ENCODE measurements at places on chromosomes 3 and 15.

DNA sequence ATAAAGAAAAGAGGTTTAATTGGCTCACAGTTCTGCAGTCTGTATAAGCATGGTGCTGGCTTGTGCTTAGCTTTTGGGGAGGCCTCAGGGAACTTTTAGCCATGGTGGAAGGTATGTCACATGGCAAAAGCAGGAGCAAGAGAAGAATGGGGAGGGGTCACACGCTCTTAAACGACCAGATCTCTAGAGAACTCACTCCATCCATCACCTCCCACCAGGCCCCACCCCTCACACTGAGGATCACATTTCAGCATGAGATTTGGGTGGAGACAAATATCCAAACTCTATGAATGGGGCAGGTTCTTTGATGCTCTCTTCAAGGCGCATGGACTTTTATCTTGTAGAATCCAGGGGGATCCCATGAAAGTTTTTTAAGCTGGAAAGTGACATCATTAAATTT is 75.7 kb downstream of the ITPR1 start:
- DNase-seq: no peak

DNA sequence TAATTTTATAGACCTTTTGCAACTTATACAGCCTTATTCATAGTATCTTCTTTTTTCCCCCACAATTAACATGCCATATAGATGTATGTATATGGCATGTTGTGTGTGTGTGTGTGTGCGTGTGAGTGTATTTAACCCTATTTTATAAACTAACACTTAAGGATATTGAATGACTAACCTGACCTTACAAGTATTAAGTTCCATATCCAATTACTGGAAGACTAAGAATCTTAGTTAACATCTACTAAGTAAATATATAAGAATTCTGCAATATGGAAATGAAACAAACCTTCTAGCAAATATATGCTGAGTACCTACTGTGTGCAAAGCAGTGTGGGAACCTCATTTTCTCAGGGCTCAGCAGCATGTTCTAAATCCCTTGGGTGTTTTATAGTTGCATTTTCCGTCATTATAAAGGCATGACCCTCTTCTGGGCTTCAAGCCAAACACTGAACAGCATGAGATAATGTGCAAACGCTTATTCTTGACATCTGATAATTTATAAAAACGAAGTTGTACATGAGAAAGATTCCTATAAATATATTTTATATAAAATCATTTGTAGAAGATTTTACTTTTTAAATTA is 105.5 kb downstream of the NLGN1 start:
- no peak for DNase-seq

DNA sequence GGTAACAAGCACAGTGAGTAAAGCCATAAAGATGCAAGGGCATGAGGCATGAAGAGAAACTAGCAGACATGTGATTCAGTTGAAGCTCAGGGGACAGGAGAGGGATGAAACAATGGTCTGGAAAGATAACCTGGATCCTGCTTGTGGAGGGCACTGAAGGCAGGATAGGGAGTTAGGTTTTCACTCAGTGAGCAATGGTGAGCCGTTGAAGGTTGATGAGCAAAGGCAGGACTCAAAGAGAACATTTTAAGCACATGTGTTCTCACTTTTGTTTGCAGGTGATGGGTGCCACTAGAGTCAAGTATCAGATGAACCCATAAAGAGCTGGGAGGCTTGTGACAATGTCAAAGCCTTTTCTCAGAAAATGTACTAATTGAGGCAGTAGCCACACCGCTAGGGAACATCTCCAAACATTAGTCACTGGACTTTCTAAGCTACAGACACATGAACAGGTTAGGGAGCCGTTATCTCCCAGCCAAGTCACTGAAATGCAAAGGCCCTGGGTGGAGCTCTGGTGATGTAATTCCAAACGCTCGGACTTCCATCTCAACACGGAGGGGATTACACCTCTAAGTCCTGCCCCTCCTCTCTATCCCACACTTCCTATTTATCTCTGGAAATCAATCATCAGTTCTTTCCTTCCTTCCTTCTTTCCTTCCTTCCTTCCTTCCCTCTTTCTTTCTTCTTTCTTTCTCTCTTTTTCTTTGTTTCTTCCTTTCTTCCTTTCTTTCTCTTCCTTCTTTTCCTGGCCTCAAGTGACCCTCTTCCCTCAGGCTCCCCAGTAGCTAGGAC is 22.7 kb downstream of the KLHL6 start:
- no peak for DNase-seq

DNA sequence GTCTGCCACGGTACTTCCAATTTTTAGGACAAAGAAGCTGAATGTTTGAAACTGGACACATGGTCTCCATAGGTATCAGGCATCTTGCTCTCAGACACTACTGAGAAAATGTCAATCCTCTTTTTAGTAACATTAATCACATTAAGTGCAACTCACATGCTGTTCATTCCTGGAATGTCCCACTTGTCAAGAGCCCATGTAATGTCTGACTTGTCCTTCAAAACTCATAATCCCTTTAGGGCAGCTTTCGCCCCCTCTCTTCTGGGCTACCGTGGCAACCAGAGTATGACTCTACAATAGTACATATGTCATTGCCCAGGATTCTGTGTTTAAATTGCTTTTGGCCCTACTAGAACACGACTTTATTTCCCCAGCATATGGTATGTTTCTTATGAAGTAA is 12.3 kb downstream of the NUDT16 start:
- no peak for DNase-seq

GRCh38 chr3:72657666-72658065 is 190.6 kb downstream of the SHQ1 start:
- DNase-seq: no peak

DNA sequence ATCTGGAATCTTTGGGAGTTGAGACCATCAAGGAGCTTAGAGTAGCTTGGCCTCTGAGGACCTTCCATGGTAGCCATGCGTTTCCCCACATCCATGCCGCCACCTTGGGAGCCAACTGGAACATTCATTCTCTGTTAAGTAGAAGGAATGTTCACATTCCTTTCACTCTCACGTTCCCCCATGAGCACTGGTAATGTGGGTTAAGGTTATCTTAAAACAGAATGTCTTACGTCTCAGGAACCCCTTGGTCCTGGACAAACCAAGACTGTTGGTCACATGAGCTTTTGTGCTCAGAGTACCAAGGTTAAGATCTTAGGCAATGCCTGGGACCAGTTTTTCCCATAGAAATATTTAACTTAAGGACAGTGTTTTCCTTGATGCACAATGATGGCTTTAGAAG is 211.7 kb upstream of the UBE2E1 start:
- DNase-seq: no peak

- no peak for DNase-seq
These were observed 151.8 kb upstream of the HES1 start for GRCh38 chr3:193983846-193984818.

DNA sequence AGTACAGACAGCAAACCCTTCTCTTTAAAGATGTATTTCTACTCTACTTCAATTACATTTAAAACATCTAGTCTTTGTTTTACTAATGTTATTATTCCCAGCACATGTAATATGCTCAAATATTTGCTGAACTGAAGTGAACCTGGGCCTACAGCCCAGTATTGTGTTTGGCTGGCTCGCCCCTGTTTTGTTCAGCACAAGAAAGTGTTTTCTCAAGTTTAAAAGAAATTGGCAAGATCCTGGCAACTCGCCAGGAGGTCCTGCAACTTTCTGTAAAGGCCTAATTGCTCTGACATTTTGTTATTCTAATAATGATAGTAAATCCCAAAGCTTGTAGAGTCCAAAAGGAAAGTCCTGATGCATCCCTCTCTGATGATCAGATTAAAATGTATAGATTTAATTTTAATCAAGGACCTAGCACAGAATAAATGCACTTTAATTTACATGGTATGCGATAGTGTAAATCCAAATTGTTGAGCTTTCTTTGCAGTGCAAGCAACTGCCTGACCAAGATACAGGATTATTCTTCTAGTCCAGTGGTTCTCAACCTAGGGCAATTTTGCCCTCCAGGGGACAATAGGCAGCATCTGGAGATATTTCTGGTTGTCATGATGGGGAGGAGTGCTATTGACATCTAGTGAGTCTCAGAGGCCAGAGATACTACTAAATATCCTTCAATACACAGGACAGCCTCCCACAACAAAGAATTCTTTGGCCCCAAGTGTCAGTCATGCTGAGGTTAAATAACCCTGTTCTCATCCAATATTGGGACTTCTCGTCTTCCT is 35.7 kb upstream of the TMOD3 start:
- DNase-seq: no peak

DNA sequence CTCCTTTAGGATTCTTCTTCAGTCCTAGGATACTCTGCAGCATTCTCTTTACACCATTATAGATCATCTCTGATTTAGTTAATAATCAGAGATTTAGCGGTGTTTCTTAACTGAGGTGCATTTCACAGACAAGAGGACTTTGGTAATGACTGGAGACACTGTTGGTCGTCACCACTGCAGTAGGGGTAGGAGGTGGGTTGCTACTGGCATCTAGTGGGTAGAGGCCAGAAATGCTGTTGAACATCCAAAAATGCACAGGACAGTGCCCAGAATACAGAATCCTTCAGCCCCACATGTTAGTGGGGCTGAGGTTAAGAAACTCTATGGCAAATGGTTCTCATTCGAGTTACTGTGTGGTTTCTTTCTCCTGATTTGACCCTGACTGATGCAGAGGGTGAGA is 80.4 kb upstream of the LMCD1 start:
- DNase-seq: peak; percentile 43

- DNase-seq: no peak
These were observed 6.3 kb downstream of the TIGIT start for GRCh38 chr3:114299941-114300624.

- peak; percentile 45 for DNase-seq
These were observed 205.9 kb downstream of the CD47 start for GRCh38 chr3:107884719-107885460.

GRCh38 chr15:66481107-66481856 is 16.3 kb downstream of the SNAPC5 start:
- DNase-seq: no peak

DNA sequence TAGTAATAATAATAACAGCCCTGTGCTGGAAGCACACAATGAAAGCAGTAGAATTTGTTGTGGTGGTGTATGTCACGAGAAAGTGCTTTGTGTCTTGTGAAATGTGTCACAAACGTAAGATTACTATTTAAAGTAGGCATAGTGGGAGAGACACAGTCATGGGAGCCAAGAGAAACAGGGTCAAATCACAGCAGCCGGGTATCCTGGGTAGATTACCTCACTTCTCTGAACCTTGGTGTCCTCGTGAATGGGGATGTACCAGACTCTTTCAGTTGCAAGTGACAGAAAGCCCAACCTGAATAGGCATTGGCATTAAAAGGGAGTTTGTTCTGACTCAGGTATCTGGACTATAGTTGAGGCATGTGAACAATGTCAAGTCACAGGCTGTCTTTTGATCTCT is 29.1 kb upstream of the SRGAP3 start:
- no peak for DNase-seq

DNA sequence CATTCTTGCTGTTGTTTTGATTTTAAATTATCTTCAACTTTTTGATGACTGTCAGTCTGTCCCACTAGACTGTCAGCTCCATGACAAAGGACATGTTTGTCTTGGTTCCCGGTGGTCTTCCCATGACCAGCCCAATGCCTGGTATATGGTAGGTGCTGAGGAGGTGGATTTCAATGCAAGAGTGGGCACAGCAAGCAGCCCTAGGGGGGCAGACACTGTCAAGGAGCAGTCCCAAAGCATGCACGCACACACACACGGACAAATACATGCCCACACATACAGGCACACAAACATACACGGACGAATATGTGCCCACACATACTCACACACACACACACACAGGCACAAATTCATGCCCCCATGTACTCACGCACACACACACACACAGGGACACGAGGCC is 12.0 kb downstream of the KLF15 start:
- no peak for DNase-seq

- DNase-seq: no peak
These were observed 27.0 kb upstream of the DENND4A start for GRCh38 chr15:65818927-65819562.

DNA sequence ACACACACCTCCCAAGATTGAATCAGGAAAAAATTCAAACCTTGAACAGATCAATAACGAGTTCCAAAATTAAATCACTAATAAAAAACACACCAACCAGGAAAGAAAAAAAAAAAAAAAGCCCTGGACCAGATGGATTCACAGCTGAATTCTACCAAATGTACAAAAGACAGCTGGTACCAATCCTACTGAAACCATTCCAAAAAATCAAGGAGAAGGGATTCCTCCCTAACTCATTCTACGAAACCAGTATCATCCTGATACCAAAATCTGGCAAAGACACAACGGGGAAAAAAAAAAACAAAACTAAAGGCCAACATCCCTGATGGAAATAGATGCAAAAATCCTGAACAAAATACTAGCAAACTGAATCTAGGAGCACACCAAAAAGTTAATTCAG is 54.4 kb upstream of the SLC12A8 start:
- no peak for DNase-seq

DNA sequence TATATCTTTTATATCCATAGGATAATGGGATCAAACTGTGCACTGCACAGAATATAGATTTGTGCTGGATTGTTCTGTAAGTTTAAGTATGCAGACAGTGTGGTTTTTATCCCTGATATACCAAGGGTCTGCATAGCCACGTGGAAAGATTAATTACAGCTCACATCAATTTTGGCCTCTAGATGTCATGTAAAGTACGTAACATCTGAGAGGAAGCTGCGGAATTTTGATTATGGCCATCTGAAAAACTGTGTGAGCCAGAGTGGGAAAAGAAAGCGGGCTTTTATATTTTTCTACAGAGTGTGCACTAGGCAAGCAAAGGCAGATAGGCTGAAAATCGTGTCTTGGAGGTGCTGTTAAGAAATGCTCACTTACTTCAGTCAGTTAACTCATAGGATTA is 562.7 kb downstream of the GBE1 start:
- DNase-seq: no peak

DNA sequence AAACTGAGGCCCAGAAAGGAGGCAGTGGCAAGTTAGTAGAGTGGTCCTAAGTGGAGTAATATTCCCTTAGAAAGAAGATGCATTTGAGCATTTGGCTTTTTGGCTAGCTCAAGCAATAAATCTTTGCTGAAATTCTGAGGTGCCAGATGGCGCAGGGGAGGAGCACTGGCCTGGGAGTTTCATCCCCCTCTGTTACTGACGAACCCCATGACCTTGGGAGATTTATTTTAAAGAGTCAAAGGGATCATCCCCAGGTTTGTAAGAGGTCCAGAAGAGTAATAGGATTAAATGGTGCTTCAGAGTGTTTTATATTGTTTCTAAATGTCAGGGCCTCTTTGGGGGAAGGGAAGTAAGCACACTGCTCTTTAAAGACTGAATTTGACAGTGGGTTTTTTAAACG is 85.1 kb upstream of the PIAS1 start:
- DNase-seq: peak; percentile 75

DNA sequence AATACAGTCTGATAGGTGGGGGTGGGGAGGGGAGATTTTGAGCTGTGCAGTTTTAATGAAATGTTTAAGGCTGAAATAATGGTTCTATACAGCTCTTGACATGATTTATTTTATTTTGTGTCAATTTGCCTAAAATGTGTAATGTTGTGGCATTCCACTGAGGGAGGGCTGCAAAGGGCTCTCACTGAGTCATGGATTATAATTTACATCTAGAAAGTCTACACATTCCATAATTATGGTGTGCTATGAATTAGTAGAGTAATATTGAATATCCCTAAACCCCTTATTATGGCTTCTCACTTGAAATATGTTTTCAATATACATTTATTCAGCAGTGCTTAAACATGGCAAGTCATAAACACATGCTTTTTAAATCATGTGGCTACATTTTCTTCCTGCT is 103.9 kb downstream of the RARB start:
- no peak for DNase-seq

GRCh38 chr15:40125950-40126349 is 17.3 kb upstream of the BMF start:
- DNase-seq: no peak

GRCh38 chr3:48467473-48468267 is 21.1 kb downstream of the ATRIP start:
- DNase-seq: no peak
